Brain (organoid and tissue), 16 donors: ENCODE measurements at places on chromosomes 4 and X.
A peak's percentile ranks its signal among the peaks of the same experiment; 100 is the strongest.

DNA sequence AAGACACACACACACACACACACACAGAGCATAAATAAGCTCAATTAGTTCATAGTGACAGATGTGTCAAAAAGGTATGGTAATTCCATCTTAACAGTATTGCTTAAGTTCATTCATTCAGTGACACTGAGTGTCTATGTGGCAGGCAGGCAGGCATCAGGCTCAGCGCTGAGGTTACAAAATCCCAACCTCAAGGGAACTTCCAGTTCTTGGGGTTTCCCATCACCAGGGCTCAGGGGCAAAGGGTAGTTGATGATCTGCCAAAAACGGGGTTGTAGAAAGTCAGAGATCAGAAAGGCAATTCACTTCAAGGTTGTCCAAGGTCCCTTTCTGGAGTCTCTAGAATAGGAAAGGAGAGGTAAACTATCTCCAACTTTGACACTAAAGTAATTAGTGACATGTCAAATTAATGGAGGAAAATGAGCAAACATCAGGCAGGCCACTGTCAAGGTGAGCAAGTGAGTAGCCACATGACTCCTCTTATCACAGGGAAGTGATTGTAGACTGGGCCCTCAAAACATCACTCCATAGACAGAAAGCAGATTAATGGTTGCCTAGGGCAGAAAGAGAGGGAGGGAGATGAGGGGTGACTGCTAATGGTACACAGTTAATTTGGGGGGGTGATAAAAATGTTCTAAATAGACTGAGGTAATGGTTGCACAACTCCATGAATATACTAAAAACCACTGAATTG lies 41.8 kb downstream of the GPC4 start:
- DNase-seq, result no peak

- no peak for DNase-seq
Measured at GRCh38 chr4:104967034-104967401, 179.7 kb upstream of the TET2 start.

- DNase-seq, result no peak
Measured at GRCh38 chrX:10006770-10007169, 39.6 kb downstream of the CLDN34 start.

- no peak for DNase-seq
Measured at GRCh38 chr4:169996379-169997240, 29.6 kb downstream of the MFAP3L start.

GRCh38 chrX:13000301-13000811 lies 25.4 kb downstream of the TMSB4X start:
- DNase-seq, result peak; percentile 42

- no peak for DNase-seq
Measured at GRCh38 chrX:9650091-9650490, 115.6 kb downstream of the GPR143 start.

- DNase-seq, result peak; percentile 65
Measured at GRCh38 chrX:10591363-10592335, 28.7 kb downstream of the MID1 start.

GRCh38 chr4:184471881-184472613 lies 2.3 kb downstream of the IRF2 start:
- peak; percentile 64 for DNase-seq

GRCh38 chr4:162841753-162842152 lies 324.9 kb downstream of the NAF1 start:
- peak; percentile 14 for DNase-seq

- DNase-seq, result no peak
Measured at GRCh38 chrX:131588995-131589394, 45.1 kb downstream of the OR13H1 start.
